ENCODE measurements at places on chromosomes 12 and 14. TPM values are rescaled to one million over a fixed set of nuclear protein-coding genes. Genes with fewer than 3 reads are reported as not detected.

The TTC6 gene
- total RNA-seq, result not detected

The CLEC2D gene
- total RNA-seq, result 2.7 TPM

The NYNRIN gene
- 9.0 TPM for total RNA-seq

The TAS2R30 gene
- 1.7 TPM for total RNA-seq

The MTRFR gene
- total RNA-seq, result 4.2 TPM

The SMIM41 gene
- not detected for total RNA-seq

- no peaks in the 10 kb centered on the region for H3K27me3 ChIP-seq
- no peaks in the 10 kb centered on the region for H3K4me1 ChIP-seq
- H3K27ac ChIP-seq, result no peak overlapping the region
Measured at GRCh38 chr12:73277971-73278370, 1005.8 kb downstream of the TRHDE start.

- H3K4me1 ChIP-seq, result no peaks in the 10 kb centered on the region
- no peaks in the 10 kb centered on the region for H3K27me3 ChIP-seq
- peak; percentile 69 for DNase-seq
Measured at GRCh38 chr12:219891-220352, 6.0 kb upstream of the SLC6A12 start.

GRCh38 chr14:69531135-69531534 lies 43.5 kb downstream of the CCDC177 start:
- H3K4me3 ChIP-seq, result no peak overlapping the region
- no peaks in the 10 kb centered on the region for H3K4me1 ChIP-seq
- no peaks in the 10 kb centered on the region for H3K27me3 ChIP-seq
- H3K36me3 ChIP-seq, result no peaks in the 10 kb centered on the region
- H3K27ac ChIP-seq, result no peak overlapping the region
- no peak for DNase-seq

DNA sequence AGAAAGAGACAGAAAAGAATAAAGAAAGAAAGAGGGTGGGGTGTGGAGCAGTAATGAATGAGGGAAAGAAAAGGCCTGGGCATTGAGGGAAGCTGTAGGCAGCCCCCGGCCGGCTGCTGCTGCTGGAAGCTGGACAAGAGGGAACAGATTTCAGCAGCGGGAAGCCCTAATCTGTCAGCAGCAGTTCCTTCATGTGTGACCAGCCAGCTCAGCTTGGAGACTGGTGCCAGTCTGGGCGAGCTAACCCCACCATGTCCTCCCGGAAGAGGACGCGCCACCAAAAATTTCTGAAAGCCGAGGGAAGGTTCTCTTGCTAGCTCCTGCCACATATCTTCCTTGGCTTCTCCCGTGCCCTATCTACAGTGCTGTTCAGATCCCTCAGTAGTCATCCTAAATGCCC lies 236.8 kb downstream of the GRIN2B start:
- H3K4me1 ChIP-seq, result no peaks in the 10 kb centered on the region
- no peaks in the 10 kb centered on the region for H3K36me3 ChIP-seq
- no peaks in the 10 kb centered on the region for H3K27me3 ChIP-seq
- H3K4me3 ChIP-seq, result no peak overlapping the region
- DNase-seq, result no peak

DNA sequence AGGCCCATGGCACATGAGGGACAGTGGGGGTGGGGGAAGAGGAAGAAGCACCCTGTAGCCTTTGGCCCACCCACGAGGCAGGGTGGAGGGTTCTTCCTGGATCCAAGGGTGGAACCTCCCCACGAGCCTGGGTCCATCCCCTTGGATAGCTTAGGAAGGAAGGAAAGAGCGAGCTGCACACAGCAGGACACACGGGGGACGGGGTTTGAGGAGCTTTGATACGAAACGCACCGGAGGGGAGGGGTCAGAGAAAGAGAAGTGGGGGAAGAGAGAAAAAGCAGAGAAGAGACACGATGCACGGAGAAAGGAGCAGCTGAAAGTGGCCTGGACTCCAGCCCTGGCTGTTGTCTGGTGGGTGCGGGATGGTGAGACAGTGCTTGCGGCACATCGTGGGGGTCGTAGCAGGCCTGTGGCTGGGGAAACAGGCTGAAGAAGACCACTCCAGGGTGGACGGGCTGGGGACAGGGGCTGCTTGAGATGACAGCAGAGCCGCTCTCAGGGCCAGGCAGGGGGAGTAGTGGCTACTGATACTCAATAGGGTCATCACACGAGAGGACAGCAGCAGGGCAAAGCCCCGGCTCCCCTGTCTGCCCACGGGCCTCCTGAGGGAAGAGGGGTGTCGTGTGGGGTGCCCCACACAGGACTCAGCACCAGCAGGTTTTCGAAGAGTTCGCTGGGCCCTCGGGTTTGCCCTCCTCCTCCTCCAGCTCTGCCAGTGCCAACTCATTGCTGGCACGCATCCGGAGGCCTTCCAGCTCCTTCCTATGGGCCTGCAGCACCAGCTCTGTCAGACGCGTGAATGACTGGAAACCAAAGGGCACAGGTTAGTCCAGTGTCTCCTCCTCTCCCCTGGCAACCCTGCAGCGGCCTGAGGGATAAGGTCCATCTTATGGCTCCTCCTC lies 5.4 kb upstream of the GPX2 start:
- H3K27ac ChIP-seq, result no peak overlapping the region
- H3K4me1 ChIP-seq, result peaks cover 6% of the 10 kb centered on the region
- peaks cover 4% of the 10 kb centered on the region for H3K36me3 ChIP-seq
- no peak for DNase-seq
- no peak overlapping the region for H3K4me3 ChIP-seq

DNA sequence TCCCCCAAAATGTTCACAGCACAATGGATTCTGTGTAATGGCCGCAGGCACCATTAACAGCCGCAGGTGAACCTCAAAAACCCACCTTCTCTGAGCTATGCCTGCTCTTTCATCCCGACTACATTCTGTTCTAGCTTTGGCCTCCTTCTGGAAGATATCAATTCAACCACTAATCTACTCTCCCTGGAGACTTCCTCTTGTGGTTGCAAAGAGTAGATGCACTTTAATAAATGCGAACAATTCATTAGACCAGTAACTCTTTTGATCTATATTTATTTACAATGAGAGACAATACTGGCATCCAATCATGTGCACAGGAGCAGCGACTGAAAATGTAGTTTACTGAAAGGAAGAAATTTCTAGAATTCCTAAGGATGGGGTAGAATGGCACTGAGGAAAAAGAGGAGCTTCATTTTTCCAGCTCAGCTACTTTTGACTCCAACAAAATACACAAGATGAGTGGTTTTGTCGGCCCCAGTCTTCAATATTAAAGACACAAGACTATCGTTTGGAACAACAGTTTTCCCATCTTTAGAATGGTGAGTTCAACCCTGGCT lies 5.3 kb downstream of the GRIN2B start:
- no peaks in the 10 kb centered on the region for H3K27me3 ChIP-seq
- H3K4me1 ChIP-seq, result no peaks in the 10 kb centered on the region
- DNase-seq, result no peak
- H3K36me3 ChIP-seq, result no peaks in the 10 kb centered on the region
- H3K4me3 ChIP-seq, result no peak overlapping the region

DNA sequence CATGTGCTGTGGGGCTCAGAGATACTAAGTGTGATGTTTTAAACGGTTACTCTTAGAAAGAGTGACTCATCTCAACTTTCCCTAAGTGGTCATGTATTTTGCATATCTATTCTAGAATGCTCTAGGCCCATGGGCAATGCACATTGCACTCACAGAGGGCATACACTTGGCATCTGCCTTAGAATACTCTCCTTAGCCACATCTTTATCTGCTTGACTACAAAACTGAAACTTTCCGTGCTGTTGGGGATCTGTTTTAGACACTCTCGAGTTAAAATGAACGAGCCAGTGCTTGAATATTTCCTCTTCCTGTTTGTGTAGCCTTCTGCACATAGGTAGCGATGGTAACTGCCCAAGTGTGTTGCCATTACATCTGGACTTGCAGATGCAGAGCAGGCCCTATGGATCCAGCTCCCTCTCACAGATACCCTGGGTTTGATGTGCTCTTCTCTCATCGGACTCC lies 180.5 kb downstream of the CAND1 start:
- H3K27me3 ChIP-seq, result no peaks in the 10 kb centered on the region
- H3K36me3 ChIP-seq, result no peaks in the 10 kb centered on the region
- no peak overlapping the region for H3K27ac ChIP-seq
- no peak for DNase-seq
- no peaks in the 10 kb centered on the region for H3K4me1 ChIP-seq

- H3K27me3 ChIP-seq, result no peaks in the 10 kb centered on the region
- H3K4me3 ChIP-seq, result no peak overlapping the region
- no peaks in the 10 kb centered on the region for H3K4me1 ChIP-seq
- no peaks in the 10 kb centered on the region for H3K36me3 ChIP-seq
Measured at GRCh38 chr12:105640761-105641160, 310.3 kb downstream of the C12orf75 start.

DNA sequence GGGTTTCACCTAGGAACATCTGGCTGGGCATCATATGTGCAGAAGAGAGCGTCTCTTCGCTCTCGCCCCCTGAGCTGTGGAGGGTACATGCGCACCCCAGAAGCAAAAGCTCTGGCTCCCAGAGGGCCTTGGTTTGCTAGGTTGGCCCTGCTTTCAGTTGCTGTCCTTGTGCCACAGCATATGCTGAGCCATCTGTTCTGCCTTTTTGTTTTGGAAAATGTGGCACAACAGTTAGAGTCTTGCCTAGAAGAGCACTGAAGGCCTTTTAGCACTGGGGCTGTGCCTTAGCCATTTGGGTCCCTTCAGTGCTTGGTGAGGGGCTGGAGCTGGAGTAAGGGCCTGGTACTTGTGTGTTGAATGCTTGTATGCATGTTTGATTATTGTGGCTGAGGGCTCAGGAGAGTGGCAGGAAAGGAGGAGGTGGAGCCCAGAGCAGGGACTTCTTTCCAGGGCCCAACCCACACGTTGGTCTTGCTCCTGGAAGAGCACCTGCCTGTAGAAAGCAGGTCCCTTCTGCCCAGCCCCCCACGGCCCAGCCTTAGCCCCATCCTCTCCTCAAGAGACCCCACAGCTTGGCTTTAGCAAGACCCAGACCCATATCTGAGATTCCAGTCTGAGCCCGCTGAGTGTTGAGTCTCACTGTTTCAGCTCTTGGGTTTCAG lies 113.7 kb downstream of the SLC25A47 start:
- no peak for DNase-seq
- H3K4me3 ChIP-seq, result no peak overlapping the region
- H3K27me3 ChIP-seq, result no peaks in the 10 kb centered on the region
- peaks cover 20% of the 10 kb centered on the region for H3K4me1 ChIP-seq
- H3K36me3 ChIP-seq, result no peaks in the 10 kb centered on the region
- H3K27ac ChIP-seq, result no peak overlapping the region

DNA sequence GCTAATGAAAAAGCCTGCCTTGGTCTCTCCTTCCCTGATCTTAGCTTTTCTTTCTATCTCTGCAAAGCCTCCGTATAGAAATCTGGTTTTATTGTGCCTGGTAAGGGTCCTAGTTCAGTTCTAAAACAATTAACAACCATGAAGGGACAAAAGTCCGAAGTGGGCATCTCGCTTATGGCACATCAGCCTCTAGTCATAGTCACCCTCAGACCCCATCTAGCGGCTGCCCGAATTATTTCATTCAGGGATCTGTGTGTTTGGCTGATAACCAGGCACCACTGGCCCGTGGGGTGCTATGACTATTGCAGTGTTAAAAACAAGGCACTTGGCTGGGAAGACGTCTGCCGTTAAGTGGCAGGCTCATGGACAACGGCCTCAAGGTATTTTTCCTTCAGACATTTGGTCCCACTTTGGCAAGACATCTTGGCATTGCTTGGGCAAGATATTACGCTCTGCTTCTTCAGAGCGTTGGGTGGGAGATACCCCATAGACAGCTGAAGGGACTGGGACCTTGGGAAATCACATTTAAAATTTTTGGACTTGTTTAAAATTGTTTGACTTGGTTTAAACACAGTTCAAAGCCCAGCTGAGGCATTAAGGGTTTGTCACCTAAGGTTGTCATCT lies 87.1 kb downstream of the SINHCAF start:
- H3K36me3 ChIP-seq, result no peaks in the 10 kb centered on the region
- H3K4me3 ChIP-seq, result no peak overlapping the region
- H3K4me1 ChIP-seq, result peaks cover 3% of the 10 kb centered on the region
- DNase-seq, result peak; percentile 73
- no peak overlapping the region for H3K27ac ChIP-seq

- no peak overlapping the region for H3K4me3 ChIP-seq
- H3K27me3 ChIP-seq, result no peaks in the 10 kb centered on the region
- no peaks in the 10 kb centered on the region for H3K4me1 ChIP-seq
- DNase-seq, result no peak
Measured at GRCh38 chr12:85603556-85603955, 232.7 kb downstream of the RASSF9 start.

GRCh38 chr12:88334271-88334670 lies 192.2 kb downstream of the TMTC3 start:
- H3K4me3 ChIP-seq, result no peak overlapping the region
- peak; percentile 43 for DNase-seq
- H3K36me3 ChIP-seq, result no peaks in the 10 kb centered on the region
- H3K27me3 ChIP-seq, result no peaks in the 10 kb centered on the region
- H3K27ac ChIP-seq, result peak overlapping the region; percentile 15

DNA sequence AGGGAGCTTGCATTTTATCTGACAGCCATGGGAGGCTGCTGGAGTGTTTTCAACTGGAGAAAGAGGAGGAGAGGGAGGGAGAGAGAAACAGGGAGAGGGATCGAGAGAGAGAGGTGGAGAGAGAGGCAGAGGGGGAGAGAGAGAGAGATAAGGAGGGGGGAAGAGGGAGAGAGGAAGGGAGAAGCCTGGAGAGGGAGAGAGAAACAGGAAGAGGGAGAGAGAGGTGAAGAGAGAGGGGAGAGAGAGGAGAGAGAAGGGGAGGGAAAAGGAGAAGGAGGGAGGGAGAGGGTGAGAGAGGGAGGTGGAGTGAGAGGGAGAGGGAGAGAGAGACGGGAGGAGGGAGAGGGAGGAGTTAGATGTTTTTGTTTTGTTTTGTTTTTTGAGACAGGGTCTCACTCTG lies 45.6 kb downstream of the DNAH10 start:
- no peaks in the 10 kb centered on the region for H3K36me3 ChIP-seq
- no peaks in the 10 kb centered on the region for H3K4me1 ChIP-seq
- H3K27me3 ChIP-seq, result no peaks in the 10 kb centered on the region
- H3K4me3 ChIP-seq, result no peak overlapping the region
- no peak overlapping the region for H3K27ac ChIP-seq

GRCh38 chr12:26627335-26627734 lies 205.7 kb downstream of the ITPR2 start:
- H3K4me3 ChIP-seq, result no peak overlapping the region
- H3K27ac ChIP-seq, result no peak overlapping the region
- no peak for DNase-seq
- peaks cover 4% of the 10 kb centered on the region for H3K4me1 ChIP-seq

DNA sequence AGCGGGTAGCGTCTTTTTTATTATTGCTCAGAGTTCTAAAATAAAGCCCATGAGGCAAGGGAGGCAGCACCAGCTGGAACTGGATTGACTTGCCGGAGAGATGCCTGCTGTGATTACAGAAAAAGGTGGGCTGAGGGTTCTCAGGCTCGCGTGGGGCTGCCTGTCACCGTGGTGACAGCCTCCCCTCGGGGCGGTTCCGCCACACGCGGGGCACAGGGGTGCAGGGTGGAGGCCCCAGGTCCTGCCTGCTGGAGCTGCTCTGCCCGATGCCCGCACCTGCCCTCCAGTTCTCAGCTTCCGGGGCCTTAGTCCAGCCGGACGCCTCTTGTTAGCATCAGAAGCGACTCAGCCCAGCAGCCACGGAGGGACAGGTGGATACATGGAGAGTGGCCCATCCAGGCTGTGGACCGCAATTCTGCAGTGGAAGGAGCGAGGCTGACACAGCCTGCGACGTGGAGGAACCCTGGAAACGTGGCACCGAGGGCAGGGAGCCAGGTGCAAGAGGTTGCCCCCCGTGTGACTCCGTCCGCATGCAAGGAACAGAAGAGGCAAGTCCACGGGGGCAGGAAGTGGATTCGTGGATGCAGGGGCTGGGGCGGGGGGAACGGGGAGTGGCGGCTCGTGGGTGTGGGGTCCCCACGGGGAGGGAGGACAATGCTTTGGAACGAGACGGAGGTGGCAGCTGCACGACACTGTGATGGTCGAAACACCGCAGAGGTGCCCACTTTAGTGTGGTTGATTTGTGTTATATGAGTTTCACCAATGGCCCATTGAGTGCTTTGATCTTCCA lies 79.5 kb downstream of the GALNT9 start:
- no peaks in the 10 kb centered on the region for H3K36me3 ChIP-seq
- DNase-seq, result no peak
- no peak overlapping the region for H3K4me3 ChIP-seq
- no peaks in the 10 kb centered on the region for H3K27me3 ChIP-seq
- no peaks in the 10 kb centered on the region for H3K4me1 ChIP-seq

All from pancreas (tissue), 10 donors.